Psoas muscle (tissue), 8 donors: ENCODE measurements at places on chromosomes 7 and 10.

GRCh38 chr7:66731986-66732385 is 8.5 kb upstream of the RABGEF1 start:
- no peak for DNase-seq

- DNase-seq = no peak
Observed at GRCh38 chr10:54120806-54121205, 680.2 kb downstream of the PCDH15 start.

GRCh38 chr10:126059076-126059826 is 162.9 kb downstream of the FANK1 start:
- DNase-seq = no peak

DNA sequence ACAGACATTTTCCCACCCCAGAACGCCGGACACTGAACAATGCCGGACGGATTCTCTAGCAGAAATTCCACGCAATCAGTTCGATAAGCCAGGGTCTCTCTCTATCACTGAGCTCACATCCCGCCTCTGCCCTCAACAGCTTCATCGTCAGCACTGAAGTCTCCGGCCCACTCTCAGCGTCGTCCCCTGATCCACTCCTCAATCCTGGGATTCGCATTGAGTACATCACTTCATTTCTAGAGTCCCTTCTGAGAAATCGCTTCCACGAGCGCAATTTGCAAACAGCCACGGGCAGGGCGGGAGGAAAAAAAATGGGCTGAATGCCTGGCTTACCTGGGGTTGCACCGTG is 365 bp downstream of the YME1L1 start:
- DNase-seq = no peak

- DNase-seq = no peak
Observed at GRCh38 chr7:86904949-86905834, 154.3 kb downstream of the ELAPOR2 start.

GRCh38 chr10:100579261-100580090 is 43.7 kb downstream of the HIF1AN start:
- no peak for DNase-seq

DNA sequence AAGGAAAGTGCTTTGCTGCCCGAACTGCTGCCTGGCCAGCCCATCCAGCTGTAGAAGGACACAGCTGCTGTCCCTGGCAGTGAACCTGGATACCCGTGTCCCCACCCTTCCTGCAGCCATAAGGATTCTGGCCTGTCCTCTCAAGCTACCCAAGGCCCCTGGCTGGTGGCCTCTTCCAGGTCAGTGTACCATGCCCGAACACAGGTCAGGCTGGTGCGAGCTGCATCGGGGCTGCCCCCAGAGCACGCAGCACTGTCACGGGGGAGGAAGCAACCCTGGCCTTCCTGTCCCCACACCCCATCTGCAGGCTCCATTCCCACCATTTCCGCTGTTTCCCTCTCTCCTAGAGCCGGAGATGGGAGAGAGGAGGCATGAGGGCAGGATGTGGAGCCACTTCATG is 30.5 kb upstream of the PWWP2B start:
- DNase-seq = no peak

DNA sequence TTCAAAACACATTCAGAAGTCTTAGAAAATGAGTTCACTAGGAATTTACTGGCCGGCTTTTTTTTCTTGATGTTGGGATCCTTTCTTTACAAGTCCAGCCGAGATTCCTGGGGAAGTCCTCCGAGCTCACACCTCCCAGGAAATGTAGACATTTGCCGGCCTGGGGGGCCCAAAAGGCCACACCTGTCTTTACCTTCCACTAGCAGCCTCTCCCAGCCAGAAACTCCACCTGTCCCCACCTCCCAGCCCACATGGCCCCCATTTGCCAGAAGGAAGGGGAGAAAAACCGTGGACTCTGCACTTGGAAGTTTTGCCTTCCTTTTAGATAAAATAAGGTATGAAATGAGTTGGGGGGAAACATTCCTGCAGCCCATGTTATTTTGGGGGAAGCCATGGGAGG is 27.6 kb upstream of the EMX2 start:
- no peak for DNase-seq

DNA sequence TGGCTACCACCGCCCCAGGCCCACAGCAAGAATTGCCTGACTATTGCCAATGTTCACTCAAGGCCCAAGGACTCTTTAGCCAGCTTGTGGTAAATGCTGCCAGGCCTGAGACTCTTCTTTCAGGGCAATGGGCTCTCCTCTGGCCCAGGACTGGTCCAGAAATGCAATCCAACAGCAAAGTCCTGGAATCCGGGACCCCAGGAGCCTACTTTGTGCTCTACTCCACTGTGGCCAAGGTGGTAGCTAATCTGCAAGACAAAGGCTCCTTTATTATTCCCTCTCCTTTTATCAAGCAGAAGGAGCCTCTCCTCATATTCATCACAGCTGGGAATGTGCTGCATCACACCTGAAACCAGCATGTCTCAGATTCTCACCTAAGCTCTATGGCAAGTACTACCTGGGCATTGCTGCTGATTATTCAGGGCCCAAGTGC is 107.6 kb upstream of the PRSS58 start:
- DNase-seq = no peak

DNA sequence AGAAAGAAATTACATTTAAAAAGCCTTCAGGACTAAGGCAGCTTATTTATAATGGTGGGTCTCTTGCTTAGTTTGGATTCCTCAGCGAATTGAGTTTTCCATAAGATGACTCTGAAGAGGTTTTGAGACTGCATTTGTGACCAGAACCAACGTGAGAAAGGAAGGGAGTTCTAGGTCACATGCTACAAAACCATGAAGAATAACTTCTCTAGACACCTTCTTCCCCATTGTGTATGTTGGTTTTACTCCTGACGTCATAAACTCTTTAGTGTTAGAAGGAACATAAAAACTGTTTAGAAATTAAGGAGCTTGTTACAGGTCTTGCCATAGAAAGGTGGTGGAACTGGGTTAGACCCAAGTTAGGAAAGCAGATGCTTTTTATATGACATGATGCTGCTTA is 11.1 kb downstream of the PTPN12 start:
- no peak for DNase-seq

DNA sequence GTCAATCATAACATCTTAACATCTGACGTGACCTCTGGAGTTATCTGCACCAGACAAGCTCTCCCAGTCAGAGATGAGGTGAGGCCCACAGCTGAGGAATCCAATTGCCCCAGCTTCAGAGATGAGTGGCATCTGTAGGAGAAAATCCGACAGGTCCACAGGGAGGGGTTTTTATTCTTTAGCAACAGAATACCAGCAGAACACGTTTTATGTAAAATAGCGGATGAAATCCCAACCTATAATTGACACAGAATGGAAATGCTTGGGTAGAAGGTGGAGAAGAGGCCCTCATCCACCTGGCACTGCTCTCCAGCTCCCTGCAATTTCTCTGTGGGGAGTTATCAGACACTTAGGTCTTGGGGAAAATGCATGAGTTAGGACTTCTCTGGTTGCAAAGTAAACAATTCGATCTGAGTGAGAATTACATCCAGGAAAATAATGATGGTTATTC is 144.2 kb upstream of the NRP1 start:
- no peak for DNase-seq

- peak; percentile 88 for DNase-seq
Observed at GRCh38 chr10:103645141-103646054, 151.9 kb downstream of the NEURL1 start.

DNA sequence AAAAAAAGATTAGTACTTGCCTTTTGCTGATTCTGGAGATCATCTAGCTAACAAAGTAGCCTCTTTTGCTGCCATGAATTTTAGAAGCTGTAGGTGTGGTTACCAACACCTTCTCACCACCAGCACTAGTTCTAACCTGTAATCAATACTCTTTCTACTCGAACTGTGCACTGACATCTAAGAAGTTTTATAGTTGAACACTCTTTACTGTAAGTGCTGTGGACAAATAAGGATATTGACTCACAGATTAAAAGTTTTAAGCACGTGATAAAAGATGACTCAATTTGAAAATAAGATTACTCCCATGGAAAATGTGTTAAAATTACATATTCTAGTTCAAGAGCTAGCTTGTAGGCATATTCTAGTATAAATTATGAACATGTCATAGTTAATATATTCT is 89.9 kb downstream of the REEP3 start:
- no peak for DNase-seq

GRCh38 chr10:58956926-58957325 is 219.5 kb upstream of the PHYHIPL start:
- no peak for DNase-seq

GRCh38 chr7:158812684-158813083 is 16.6 kb downstream of the ESYT2 start:
- DNase-seq = no peak

DNA sequence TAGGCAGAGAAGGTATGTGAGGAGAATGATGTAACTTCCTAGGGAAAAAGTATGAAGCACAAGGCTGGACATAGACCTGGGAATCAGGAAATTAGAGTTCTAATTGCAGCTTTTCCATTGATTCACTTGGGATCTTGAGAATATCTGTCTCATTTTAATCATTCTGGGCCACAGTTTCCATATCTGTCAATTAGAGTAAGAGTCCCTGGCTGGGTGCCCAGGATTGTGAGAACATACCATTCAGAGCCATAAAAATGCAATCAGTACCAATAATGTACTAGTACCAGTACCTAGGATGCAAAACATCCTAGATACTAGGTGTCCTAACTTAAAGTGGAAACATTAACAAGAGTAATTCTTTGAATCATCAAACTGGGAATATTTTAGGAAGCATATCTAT is 29.6 kb downstream of the CAV1 start:
- no peak for DNase-seq
